Activated CD4-positive, alpha-beta memory T cell treated with anti-CD3 and anti-CD28 coated beads, Interleukin-2, amount 10 ng/mL, durations not matched to agents 7 days and 5 days (primary cell): ENCODE measurements at places on chromosomes 4 and X. TPM values are rescaled to one million over a fixed set of nuclear protein-coding genes. Genes with fewer than 3 reads are reported as not detected.

- peaks cover 30% of the 10 kb centered on the region for H3K4me1 ChIP-seq
- peak overlapping the region; percentile 7 for H3K27ac ChIP-seq
- no peak overlapping the region for H3K4me3 ChIP-seq
- DNase-seq, result no peak
- H3K36me3 ChIP-seq, result peaks cover 9% of the 10 kb centered on the region
- no peaks in the 10 kb centered on the region for H3K27me3 ChIP-seq
Measured at GRCh38 chr4:109429545-109429944, 4.1 kb upstream of the SEC24B start.

DNA sequence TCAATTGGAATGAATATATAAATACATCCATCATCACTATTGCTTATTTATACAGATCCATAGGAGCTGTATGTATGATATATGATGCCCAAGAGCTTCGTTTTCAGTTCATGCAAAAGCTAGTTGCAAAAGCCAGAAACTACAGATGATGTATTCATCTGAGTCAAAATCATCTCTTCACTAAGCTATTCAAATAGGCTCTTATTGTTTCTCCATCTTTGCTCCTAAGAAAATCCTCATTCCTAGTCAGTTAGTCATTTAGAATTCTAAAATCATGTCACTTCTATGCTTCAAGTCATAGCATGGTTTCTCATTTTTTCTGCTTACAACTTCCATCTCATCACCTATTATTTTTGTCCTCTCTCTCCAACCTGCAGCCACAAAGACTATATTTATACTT lies 300.1 kb upstream of the TRAM1L1 start:
- H3K4me1 ChIP-seq, result no peaks in the 10 kb centered on the region
- no peak for DNase-seq
- H3K27ac ChIP-seq, result no peak overlapping the region
- H3K27me3 ChIP-seq, result no peaks in the 10 kb centered on the region
- H3K4me3 ChIP-seq, result no peak overlapping the region

DNA sequence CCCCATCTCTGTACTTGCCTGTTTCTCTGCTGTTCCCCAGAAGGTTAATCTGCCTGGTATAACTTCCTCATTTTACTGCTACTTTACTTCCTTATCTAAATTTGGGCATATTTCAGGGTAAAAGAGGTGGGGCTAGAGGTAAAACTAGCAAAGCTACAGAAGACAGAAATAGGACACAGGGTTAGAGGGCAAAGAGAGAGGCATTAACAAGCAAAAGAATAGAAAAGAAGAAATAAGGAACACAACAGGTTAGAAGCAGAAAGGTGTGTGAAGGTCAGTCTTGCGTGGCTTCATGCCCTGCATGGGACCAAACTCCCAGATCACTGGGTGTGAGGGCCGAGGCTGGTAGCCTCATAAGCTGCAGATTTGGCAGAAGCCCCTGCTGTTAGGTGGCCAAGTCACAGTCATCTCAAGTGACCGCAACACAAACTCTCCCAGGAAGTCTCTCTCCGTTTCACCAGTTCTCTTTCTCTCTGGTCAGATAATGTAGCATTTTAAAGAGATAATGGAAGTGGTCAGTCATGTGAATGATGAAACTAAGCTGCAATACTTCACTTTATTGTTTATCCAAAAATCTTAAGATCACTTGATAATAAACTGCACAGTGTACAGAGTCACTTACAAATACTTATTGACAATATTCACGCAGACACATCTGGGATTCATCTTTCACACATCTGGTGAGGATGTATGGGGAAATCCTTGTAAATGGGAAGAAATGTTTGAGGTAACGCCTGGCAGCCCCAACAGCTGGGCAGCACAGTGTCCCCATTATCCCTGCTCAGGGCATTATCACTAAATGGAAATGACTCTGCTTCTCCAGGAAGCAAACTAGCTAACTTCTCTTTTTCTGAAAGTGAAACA lies 16.4 kb downstream of the TMEM154 start:
- H3K4me1 ChIP-seq, result peaks cover 34% of the 10 kb centered on the region
- no peak for DNase-seq
- no peak overlapping the region for H3K4me3 ChIP-seq
- peaks cover 60% of the 10 kb centered on the region for H3K36me3 ChIP-seq

DNA sequence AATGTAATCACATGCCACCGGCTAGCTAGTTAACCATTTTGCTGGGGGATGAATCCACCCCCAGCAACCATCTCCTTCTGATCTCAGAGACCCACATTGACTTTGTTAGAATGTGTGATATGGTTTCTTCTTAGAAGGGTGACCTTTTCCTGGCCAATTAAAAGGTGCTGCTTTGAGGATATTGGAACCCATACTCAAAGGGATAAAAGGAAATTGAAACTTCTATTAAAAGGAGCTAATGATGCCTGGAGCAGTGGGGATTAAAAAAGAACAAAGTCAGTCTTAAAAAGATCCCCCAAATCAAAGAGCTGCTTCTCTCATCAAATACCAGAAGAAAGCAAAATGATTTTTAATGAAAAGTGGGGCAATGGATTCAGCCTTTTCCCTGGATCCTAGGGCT lies 214.1 kb downstream of the SHROOM3 start:
- no peak overlapping the region for H3K27ac ChIP-seq
- no peak overlapping the region for H3K4me3 ChIP-seq
- DNase-seq, result no peak

DNA sequence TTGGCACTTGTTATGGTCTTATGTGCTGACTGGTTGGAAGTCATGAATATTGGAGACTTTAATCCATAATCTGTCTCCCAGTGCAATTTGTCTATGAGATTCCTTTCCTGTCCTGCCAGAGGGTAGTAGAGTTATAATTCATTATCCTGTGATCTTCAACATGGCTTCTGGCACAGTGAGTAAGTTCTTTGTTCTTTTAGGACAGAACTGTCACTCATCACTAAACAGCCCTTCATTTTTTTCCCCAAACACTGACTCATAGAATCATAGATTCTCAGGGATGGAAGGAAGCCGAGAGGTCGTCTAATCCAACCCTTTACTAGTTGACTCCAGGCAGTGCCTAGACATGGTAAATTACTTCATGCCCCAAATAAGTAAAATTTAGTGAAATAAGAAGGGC lies 78.4 kb downstream of the LUZP4 start:
- no peak for DNase-seq
- no peaks in the 10 kb centered on the region for H3K36me3 ChIP-seq
- no peak overlapping the region for H3K4me3 ChIP-seq
- no peaks in the 10 kb centered on the region for H3K4me1 ChIP-seq
- no peak overlapping the region for H3K27ac ChIP-seq

The NWD2 gene
- total RNA-seq, result not detected

DNA sequence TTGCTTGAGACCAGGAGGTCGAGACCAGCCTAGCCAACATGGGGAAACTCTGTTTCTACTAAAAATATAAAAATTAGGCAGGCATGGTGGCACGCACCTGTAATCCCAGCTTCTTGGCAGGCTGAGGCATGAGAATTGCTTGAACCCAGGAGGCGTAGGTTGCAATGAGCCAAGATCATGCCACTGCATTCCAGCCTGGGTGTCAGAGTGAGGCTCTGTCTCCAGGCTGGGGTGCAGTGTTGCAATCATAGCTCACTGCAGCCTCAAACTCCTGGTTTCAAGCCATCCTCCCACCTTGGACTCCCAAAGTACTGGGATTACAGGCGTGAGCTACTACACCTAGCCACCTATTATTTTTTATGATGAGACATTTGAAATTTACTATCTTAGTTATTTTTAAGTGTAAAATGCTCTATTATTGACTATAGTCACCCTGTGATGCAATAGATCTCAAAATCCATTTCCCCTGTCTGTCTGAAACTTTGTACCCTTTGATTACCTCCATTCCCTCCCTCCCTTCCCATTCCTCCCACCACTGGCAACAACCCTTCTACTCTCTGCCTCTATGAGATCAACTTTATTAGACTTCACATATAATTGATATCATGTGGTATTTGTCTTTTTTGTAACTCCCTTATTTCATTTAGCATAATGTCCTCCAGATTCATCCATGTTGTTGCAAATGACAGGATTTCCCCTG lies 23.4 kb downstream of the HMGB3 start:
- H3K4me3 ChIP-seq, result no peak overlapping the region
- H3K27me3 ChIP-seq, result no peaks in the 10 kb centered on the region
- no peaks in the 10 kb centered on the region for H3K4me1 ChIP-seq

DNA sequence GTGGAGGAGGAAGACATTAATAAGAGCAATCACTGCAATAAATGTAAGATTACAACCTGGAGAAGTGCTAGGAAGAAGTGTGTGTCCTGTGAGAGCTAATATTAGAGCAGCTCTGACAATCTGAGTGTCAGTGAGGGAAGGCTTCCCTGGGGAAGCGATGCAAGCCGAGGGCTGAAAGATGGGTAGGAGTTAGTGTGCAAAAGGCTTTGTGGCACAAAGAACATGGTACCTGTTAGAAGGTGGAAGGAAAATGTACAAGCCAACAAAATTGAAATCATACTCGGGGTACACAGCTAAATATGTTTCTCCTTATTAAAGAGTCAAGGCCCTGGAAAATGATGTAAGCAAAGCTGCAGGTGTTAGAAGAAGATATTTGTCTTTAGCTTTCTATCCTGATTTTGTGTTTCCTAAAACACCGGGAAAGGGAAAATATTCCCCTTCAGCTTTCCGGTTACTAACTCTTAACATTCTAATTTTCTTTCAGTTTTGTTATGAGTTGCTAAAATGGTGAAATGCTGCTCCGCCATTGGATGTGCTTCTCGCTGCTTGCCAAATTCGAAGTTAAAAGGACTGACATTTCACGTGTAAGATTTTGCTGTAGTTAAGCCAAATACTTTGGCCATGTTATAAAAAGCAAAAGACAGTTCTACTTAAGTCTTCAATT lies 808 bp downstream of the THAP6 start:
- DNase-seq, result peak; percentile 44
- no peaks in the 10 kb centered on the region for H3K27me3 ChIP-seq
- no peak overlapping the region for H3K4me3 ChIP-seq

- H3K36me3 ChIP-seq, result no peaks in the 10 kb centered on the region
- H3K4me1 ChIP-seq, result no peaks in the 10 kb centered on the region
- no peak for DNase-seq
- H3K27me3 ChIP-seq, result peaks cover 12% of the 10 kb centered on the region
- no peak overlapping the region for H3K4me3 ChIP-seq
Measured at GRCh38 chr4:55303760-55304165, 42.3 kb upstream of the SRD5A3 start.

GRCh38 chrX:124190440-124190839 lies 142.0 kb upstream of the TEX13D start:
- no peaks in the 10 kb centered on the region for H3K4me1 ChIP-seq
- no peaks in the 10 kb centered on the region for H3K36me3 ChIP-seq

The TMSB15A gene
- total RNA-seq, result not detected

The RAB41 gene
- total RNA-seq, result not detected

DNA sequence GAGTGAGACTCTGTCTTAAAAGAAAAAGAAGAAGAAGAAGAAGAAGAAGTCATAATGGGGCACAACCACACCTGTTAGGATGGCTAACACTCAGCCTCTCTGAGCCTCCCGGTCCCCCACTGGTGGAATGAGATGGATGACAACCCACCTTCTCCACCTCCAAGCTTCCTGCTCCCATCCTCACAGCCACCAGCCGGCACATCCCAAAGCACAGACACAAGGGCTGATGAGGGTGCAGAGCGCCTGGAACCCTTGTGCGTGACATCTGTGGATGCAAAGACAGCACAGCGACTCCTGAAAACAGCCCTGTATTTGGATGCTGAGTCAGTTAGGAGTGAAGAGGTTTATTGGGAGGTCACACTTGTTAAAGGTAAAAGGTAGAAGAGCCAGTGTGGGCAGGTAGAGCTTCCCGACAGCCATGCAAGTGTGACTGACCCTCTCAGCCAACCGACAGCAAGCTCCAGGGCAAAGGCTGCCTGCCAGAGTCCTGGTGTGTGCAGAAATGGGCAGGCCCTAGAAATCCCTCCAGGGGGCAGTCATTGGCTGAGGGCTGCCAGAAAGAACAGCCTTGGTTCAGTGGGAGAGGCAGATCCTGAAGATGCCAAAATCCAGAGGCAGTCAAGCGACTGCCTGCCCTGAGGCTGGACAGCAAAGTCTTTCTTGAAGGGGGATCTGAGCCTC lies 26.6 kb upstream of the MAN2B2 start:
- no peak overlapping the region for H3K4me3 ChIP-seq
- no peak overlapping the region for H3K27ac ChIP-seq
- H3K36me3 ChIP-seq, result no peaks in the 10 kb centered on the region
- no peaks in the 10 kb centered on the region for H3K4me1 ChIP-seq

- DNase-seq, result peak; percentile 22
- no peak overlapping the region for H3K4me3 ChIP-seq
- no peaks in the 10 kb centered on the region for H3K4me1 ChIP-seq
- H3K36me3 ChIP-seq, result no peaks in the 10 kb centered on the region
Measured at GRCh38 chr4:85370400-85371032, 104.4 kb upstream of the ARHGAP24 start.

DNA sequence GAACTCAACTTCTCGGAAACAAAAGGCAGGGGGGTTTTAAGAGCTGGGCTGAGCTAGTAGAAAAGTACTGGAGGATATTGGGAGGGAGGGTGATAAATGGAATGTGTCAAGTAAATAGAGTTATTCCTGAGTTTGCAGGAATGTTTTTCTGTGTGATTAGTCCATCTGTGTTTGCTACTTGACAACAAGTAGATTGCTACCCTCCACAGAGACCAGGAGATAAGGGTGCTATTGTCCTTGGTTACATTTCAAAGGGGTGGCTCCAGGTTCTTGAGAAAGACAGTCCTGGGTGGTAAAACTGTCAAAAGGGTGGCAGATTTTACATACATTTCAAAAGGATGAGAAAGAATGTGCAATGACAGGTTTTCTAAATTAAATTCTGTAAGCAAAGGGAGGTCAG lies 181.2 kb upstream of the PPP3CA start:
- no peak overlapping the region for H3K4me3 ChIP-seq
- peaks cover 18% of the 10 kb centered on the region for H3K4me1 ChIP-seq
- peaks cover 2% of the 10 kb centered on the region for H3K36me3 ChIP-seq
- DNase-seq, result no peak
- H3K27me3 ChIP-seq, result peaks cover 22% of the 10 kb centered on the region

DNA sequence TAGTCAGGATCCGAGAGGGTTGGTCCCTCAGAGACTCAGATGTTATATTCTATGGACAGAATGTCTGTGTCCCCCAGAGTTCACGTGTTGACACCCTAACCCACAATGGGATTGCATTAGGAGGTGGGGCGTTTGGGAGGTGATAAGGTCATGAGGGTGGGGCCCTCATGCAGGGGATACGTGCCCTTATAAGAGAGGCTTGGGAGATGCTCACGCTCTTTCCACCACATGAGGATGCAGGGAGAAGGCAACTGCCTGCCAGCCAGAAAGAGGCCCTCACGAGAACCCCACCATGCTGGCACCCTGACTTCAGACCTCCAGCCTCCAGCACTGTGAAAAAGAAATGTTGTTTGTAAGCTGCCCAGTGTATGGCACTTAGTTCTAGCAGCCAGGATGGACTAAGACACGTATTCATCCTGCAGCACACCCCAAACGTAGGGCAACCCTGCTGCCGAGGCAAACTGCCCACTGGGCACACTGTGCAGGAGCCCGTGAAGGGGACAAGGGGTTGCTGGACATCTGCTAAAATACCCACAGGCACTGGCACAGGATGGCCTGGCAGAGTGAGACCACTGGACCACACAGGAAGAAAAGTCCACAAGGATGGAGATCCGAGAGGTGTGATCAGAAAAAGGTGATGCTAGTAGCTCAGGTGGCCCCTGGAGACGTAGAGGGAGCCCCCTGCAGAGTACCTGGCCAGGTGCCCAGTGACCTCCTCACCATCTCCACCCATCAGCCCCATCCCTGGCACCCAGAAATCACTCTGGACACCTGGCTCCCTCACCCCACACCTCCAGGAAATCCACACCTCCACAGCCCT lies 62.7 kb downstream of the HTRA3 start:
- no peaks in the 10 kb centered on the region for H3K36me3 ChIP-seq
- no peak for DNase-seq
- no peak overlapping the region for H3K27ac ChIP-seq
- H3K4me3 ChIP-seq, result no peak overlapping the region
- no peaks in the 10 kb centered on the region for H3K4me1 ChIP-seq
